ENCODE measurements at places on chromosomes 12 and 14.

DNA sequence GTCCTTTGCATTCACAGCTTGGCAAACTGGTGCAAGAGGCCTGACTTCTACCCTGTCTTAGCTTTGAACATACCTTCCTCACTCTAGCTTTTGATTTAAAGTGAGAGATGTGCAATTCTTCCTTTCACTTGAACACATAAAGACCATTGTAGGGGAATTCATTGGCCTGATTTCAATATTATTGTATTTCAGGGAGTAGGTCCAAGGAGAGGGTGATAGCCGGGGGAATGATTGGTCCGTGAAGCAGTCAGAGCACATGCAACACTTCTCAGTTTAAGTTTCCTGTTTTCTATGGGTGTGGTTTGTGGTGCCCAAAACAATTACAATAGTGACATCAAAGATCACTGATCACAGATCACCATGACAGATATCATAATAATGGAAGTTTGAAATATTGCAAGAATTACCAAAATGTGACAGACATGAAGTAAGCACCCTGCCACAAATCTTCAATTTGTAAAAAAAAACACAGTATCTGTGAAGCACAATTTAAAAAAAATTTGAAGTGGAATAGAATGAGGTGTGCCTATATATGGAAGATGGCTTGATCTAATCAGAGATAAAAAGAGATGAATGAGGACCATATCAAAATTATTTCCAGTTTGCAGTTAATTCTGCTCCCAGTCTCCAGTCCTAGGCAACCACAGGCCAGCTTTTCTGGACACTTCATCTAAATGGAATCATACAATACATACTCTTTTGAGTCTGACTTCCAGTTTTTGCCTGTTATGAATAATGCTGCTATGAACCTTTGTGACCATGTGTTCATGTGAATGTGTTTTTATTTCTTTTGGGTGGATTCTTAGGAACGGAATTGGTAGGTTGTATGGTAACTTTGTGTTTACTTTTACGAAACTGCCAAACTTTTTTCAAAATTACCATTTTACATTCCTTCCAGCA, 23.2 kb downstream of the BORCS5 start:
- DNase-seq: no peak

GRCh38 chr12:120721866-120722265, 3.8 kb upstream of the ACADS start:
- no peak for DNase-seq

DNA sequence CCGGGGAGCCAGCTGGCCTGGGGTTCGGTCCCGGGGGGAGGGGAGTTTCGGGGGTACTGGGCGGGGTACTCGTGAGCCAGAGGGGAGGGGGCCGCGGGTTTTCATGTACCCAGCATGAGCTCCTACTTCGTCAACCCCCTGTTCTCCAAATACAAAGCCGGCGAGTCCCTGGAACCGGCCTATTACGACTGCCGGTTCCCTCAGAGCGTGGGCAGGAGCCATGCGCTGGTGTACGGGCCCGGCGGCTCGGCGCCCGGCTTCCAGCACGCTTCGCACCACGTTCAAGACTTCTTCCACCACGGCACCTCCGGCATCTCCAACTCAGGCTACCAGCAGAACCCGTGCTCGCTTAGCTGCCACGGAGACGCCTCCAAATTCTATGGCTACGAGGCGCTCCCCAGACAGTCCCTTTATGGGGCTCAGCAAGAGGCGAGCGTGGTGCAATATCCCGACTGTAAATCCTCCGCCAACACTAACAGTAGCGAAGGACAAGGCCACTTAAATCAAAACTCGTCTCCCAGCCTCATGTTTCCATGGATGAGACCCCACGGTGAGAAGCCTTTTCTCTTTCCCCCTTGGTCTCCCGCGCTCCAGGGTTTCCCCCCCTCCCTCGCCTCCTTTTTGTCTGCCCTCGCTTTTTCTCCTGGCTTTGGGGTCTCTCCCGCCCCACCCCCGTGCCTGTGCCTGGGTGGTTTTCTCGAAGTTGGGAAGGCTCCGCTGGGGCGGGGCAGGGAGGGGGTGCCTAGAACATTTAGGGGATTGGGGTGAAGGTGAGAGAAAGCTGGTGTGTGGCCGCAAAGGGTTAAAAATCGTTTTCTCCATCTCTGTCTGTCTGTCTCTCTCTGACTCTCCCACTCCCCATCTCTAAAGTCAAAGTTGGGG, 627 bp downstream of the HOXC8 start:
- no peak for DNase-seq

DNA sequence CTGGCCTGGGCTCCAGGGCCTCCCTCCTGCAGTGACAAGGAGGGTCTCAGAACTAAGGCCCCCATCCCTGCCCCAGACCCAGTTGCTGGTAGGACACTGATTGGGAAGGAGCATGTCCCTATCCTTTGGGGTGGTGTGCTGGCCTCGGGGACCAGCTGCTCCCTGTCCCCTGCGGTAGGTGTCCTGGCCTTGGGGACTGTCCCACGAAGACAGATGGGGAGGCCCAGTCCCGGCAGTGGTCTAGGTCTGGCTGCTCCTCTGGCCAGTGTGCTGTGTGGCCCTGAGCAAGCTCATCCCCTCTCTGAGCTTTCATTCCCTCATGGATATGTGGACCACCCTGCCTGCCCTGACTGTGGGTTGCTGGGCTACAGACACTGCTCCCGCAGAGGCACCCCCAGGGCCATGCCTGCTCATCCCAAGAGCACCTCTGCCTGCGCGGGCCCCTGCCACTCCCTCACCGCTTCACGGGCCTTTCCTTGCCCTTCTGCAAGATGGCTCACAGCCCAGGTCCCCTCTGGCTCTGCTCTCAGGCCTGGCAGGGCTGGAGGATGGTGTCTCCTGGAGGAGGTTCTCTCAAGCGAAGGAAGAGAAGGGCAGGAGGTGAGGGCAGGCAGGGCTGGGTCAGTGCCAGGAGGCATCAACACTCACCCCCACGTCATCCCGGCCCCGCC, 12.5 kb downstream of the AHNAK2 start:
- no peak for DNase-seq

- no peak for DNase-seq
Observed at GRCh38 chr12:2876431-2877046, 435 bp downstream of the FOXM1 start.

GRCh38 chr12:24960222-24960855, 11.4 kb upstream of the BCAT1 start:
- DNase-seq: peak; percentile 53

DNA sequence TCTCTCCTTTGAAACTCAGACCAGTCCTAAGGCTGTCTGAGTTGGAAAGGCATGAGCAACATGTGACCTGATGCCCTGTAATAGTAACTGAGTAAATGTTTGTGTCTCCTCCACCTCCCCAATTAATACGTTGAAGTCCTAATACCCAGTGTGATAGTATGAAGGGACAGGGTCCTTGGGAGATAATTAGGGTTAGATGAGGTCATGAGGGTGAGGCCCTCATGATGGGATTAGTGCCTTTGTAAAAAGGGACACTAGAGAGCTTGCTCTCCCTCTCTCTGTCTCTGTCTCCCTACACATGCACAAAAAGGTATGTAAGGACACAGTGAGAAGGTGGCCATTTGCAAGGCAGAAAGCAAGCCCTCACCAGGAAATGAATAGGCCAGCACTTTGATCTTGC, 18.1 kb upstream of the KIF21A start:
- no peak for DNase-seq

DNA sequence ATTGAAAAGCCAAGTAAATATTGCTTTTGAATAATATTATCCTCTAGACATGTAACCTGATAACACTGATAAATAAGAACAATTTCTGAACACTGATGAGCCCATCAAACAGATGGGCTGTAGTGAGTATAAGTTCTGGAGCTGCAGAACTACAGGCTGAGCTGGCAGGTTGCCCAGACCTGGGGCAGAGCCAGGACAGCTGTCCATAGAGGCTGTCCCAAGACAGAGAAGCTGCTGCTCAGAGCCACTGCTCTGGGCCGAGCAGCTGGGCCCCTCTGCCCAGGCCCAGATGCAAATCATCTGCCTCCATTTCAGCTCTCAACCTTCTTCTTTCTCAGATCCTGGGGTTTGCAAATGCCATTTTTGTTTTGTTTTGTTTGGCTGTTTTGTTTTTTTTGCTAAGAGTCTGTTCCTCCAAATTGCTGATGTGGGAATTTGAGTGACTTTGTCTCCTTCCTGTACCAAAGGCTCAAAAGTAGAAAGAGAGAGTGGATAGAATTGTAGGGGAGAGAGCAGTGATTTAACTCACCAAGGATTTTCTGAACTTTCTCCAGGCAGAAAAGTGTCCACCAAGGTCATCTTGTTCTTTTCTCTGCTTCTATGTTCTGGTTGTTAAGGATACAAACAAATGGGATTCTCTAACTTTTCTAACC, 4.0 kb upstream of the TESPA1 start:
- no peak for DNase-seq

GRCh38 chr12:123153906-123154305, 3.0 kb upstream of the PITPNM2 start:
- DNase-seq: no peak

DNA sequence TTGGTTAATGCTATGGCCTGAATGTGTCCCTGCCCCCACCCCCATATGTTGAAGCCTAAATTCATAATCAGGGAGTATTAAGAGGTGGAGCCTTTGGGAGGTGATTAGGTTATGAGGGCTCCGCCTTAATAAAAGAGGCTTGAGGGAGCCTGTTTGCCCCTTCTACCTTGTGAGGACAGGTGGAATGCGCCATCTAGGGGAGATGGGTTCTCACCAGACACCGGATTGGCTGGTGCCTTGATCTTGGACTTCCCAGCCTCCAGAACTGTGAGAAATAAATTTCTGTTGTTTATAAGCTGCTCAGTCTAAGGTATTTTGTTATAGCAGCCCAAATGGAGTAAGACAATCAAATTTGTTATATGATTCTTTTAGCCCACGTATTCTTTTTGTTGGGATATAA, 148.3 kb downstream of the PTCSC3 start:
- DNase-seq: no peak

- DNase-seq: no peak
Observed at GRCh38 chr12:16261944-16262475, 15.5 kb downstream of the SLC15A5 start.

GRCh38 chr12:97560350-97560749, 97.7 kb downstream of the RMST start:
- no peak for DNase-seq

DNA sequence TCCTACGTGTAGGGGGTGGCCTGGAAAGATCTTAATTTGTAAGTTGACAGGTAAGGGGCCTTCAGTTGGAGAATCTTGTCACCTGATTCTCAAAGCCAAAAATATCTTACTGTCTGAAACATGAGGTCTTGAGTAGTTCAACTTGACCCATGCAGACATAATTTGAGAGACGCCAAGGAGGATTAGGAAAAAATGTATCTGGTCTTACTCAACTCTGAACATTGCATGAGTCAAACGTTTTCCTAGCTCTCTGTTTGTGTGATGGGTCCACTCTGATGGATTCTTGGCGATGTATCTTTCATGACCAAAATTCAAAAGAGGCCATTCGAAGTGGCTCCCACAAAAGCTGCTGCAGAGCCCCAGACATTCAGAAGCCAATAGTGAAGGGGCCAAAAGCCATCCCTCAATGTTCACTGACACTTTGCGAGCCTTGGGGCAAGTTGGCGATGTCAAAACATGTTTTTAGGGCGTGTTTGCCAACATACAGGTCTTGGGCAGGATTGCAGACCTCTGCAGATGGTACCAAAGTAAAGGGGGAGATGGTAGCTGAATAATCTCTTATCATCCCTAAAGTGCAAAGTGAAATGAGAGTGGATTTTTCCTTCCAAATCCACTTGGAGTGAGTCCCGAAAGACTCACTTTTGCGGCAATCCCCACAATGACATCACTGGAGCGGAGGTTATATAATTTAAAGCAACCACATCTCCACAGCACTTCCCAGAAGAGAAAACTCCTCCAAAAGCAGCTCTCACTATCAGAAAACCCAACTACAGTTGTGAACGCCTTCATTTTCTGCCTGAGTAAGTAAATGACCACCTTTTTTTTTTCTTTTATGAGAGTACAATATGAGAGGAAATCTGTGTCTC, at the start of gene BDKRB1:
BDKRB1 (plus strand) TSS at position 710 of the 866 bp plus-strand sequence. CDS start 7,473 bp downstream, outside the sequence.
- no peak for DNase-seq

GRCh38 chr14:54844479-54844878, 58.1 kb downstream of the GCH1 start:
- no peak for DNase-seq
